ENCODE measurements at places on chromosomes 2 and 18. TPM values are rescaled to one million over a fixed set of nuclear protein-coding genes. Genes with fewer than 3 reads are reported as not detected.

Gene CD8B
- not detected for total RNA-seq

Gene ACTG2
- total RNA-seq: not detected

Gene CNDP1
- not detected for total RNA-seq

Gene ASB18
- total RNA-seq: not detected

Gene POTEC
- total RNA-seq: not detected

Gene CXCR1
- not detected for total RNA-seq

Gene PRSS56
- total RNA-seq: not detected

Gene CCDC74A
- 5.6 TPM for total RNA-seq

Gene CRYBA2
- not detected for total RNA-seq

Gene KRTCAP3
- total RNA-seq: 0.57 TPM
